ENCODE measurements at places on chromosomes 1 and 21.
A peak's percentile ranks its signal among the peaks of the same experiment; 100 is the strongest.

DNA sequence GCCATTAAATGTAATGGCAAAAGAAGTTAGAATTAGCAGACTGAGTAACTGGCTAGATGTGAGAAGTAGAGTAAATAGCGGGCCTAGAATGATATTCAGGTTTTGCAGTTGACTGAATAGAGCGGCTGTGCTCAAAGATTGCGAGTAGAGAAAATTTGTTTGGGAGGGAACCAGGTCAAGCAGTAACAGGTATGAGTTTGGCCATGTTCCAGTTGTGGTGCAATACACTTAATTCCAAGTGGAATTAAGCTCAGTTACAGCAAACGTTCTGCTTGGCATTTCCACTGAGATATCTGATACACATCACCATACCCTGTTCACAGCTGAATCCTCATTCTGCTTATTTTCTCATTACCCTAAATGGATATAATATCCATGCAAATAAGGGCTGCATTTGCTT lies 1382.9 kb downstream of the MRPL39 start:
- no peaks in the 10 kb centered on the region for H3K27me3 ChIP-seq
- H3K27ac ChIP-seq, result no peak overlapping the region
- H3K4me3 ChIP-seq, result no peak overlapping the region
- no peak for DNase-seq
- H3K4me1 ChIP-seq, result no peaks in the 10 kb centered on the region

DNA sequence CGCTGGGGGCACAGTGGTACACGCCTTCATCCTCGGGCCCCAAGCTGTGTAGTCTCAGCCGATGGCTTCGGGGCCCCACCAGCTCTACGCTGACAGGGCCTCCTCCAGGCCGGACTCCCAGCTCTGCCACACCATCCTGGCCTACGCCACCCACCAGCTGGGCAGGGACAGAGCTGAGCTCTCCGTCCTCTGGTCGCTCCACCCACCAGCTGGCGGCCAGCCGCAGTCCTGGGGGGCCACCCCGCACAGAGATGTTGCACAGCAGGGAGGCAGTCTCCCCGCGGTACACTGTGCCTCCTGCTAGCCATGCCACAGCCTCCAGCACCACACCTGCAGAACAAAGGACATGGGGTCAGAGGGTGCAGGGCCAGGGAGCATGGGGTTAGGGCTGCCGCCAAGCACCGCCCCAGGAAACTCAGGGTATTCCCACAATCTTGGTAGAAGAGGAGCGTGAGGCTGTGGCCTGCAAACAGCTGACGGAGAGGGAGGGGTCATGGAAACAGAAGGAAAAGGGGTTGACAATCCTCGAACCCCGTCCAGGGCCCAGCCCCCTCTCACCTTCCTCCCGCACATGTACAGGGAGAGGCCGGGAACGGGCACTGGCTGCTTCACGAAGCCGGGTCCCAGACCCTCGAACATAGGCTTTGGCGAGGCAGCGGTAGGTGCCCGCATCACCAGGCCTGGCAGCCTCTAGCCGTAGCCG lies 5.9 kb downstream of the IGSF8 start:
- no peak for DNase-seq
- H3K27ac ChIP-seq, result no peak overlapping the region
- H3K36me3 ChIP-seq, result peaks cover 81% of the 10 kb centered on the region
- H3K27me3 ChIP-seq, result no peaks in the 10 kb centered on the region
- no peak overlapping the region for H3K4me3 ChIP-seq

- no peak overlapping the region for H3K27ac ChIP-seq
- no peaks in the 10 kb centered on the region for H3K4me1 ChIP-seq
- DNase-seq, result no peak
Measured at GRCh38 chr1:153364766-153365666, 7.4 kb downstream of the S100A9 start.

DNA sequence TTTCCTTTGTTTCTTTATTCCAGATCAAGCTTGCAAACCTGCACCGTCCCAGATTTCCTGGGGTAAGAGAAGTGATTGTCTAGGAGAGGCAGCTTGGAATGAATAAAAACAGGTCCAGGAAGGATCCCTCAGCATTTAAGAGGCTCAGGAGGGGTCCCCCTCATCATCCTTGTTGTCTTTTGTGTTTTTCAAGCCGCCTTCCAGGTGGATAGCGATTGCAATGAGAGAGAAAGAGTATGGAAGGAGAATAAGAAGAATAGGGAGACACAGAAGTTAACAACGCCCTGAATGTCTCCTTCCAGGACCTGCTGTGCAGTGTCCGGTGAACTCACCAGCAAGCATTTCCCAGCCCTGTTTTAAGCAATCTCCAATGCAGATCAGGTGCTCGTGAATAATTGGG lies 8.5 kb downstream of the ERG start:
- DNase-seq, result no peak
- no peak overlapping the region for H3K4me3 ChIP-seq
- H3K27ac ChIP-seq, result no peak overlapping the region
- H3K27me3 ChIP-seq, result no peaks in the 10 kb centered on the region
- H3K36me3 ChIP-seq, result no peaks in the 10 kb centered on the region

- H3K36me3 ChIP-seq, result peaks cover 6% of the 10 kb centered on the region
- H3K4me3 ChIP-seq, result no peak overlapping the region
- H3K27ac ChIP-seq, result no peak overlapping the region
Measured at GRCh38 chr1:223216531-223217205, 73.6 kb upstream of the TLR5 start.

GRCh38 chr1:18957136-18957521 lies 653 bp upstream of the IFFO2 start:
- H3K27me3 ChIP-seq, result no peaks in the 10 kb centered on the region
- peaks cover 47% of the 10 kb centered on the region for H3K4me1 ChIP-seq
- H3K4me3 ChIP-seq, result peak overlapping the region; percentile 66
- H3K36me3 ChIP-seq, result no peaks in the 10 kb centered on the region
- DNase-seq, result no peak
- H3K27ac ChIP-seq, result peak overlapping the region; percentile 60
